ENCODE measurements at places on chromosomes 6 and 20.

GRCh38 chr6:123771126-123771525, 32.5 kb upstream of the NKAIN2 start:
- no peak for DNase-seq

DNA sequence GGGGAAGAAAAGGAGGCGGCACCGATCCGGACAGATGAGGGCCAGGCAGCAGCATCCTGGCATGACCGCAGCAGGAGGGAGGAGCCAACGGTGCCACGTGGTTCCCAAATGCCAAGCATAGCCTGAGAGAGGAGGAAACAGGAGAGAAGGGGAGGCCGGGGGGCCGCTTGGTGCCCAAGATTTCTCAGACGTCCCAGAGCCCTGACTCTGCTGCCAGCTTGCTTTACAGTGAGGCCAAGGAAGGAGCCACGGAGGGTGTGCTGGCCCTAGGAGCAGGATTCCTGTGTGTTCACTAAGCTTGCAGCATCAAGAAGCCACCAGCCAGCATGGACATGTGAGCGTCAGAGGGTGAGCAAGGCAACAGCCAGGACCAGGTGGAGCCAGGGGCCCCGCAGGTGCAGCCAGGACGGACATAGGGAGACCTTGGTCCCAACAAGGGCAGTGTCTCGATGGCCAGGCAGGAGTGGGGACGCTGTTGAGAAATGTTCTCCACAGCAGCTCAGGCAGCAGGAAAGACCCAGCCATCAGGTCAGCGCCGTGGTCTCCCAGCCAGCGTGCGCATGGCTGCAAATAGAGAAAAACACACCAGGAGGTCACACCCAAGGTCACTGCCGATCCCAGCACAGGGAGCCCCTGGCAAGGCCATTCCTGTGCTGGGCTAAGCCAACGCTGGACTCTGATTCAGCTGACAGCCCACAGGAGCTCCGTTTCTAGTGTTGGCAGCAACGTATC, 143.7 kb downstream of the DLL1 start:
- no peak for DNase-seq

- no peak for DNase-seq
Observed at GRCh38 chr6:35360349-35361138, 18.2 kb downstream of the PPARD start.

GRCh38 chr6:103554911-103555310, 1304.8 kb downstream of the HACE1 start:
- no peak for DNase-seq

DNA sequence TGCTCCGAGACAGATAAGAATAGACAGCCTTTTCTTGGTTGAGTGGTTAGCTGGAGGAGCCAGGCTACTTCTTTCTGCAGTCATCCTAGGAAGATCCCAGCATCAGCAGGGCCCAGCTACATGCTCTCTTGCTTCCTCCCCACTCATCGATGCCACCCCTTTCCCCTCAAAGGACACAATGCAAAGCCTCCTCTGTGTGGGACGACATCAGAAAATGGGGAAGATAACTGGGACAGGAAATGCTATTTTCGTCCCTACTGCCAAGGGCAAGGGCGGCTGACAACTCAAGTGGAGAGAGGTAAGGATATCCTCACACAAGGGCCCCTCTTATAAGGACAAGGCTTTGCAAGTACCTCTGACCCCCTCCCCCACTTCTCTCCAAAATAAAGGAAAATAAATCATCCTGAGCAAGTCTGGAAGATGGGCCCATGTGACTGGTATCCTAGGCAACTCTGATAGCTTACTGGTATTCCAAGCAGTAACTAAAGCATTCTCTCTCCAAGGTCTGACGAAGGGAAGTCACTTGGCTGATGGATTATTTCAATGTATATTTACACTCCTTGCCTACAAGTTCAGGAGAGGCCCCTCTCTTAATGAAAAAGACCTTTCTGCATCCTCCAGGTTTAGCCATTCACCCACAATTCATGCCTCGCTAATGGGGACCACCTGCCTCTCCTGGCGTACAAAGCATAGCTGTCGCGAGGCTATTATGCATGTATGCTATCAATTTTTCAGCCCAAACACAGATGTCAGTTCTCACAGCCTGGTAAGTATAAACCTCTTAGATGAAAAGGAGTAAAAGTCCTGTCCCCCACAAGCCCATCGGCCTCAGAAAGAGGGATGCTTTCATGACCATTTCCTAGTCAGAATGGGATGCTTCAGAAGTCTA, 11.3 kb downstream of the ELMO2 start:
- no peak for DNase-seq
